H9 (cell line): ENCODE measurements at places on chromosomes 5 and 9.

- DNase-seq: peak; percentile 29
These were observed 24.7 kb downstream of the ZDHHC11B start for GRCh38 chr5:759781-760362.

- no peak for DNase-seq
These were observed 13.3 kb downstream of the PHAX start for GRCh38 chr5:126613941-126614592.

GRCh38 chr5:125521289-125521688, 774.9 kb upstream of the ZNF608 start:
- no peak for DNase-seq

- no peak for DNase-seq
These were observed 3.7 kb downstream of the PFN3 start for GRCh38 chr5:177396807-177397206.
